ENCODE measurements at places on chromosomes 16 and 17.
A peak's percentile ranks its signal among the peaks of the same experiment; 100 is the strongest.

DNA sequence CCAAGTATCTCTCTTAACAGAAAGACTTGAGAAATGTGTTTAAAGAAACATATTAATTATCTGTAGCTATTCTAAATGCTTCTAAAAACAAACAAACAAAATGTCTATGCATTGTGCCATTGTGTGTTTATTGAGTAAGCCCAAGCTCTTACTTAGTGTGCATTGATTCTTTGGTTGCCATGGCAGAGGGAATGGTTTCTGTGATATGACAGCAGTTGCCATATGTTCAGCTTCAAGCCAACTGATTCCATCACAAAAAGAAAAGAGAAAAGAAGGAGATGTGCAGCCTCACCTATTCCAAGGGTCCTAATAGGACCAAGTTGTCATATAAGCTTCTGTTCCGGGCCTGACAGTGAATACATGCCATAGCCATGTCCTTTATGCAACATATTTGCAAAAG lies 457.5 kb downstream of the TOX3 start:
- DNase-seq = no peak
- H3K36me3 ChIP-seq = no peaks in the 10 kb centered on the region
- no peaks in the 10 kb centered on the region for H3K27me3 ChIP-seq
- H3K4me3 ChIP-seq = no peak overlapping the region
- H3K4me1 ChIP-seq = no peaks in the 10 kb centered on the region

DNA sequence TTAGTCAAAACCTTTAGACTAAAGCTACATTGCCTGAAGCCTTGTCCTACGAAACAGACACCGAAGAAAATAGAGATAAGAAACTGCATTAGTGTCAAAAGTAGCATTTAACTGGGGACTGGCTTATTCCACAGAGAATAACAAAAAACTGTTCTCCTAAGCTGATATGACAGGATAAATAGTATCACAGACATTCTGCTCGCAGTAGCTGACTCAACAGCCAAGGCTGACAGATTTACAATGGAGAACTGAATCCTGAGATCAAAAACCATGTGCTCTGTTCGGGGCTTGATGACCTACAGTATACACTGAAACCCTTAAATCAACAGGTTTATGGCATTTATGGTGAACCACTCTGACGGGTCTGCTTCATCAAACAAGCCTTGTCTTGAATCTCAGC lies 25.5 kb downstream of the ADAMTS18 start:
- no peaks in the 10 kb centered on the region for H3K36me3 ChIP-seq
- no peaks in the 10 kb centered on the region for H3K4me1 ChIP-seq
- DNase-seq = no peak
- H3K27ac ChIP-seq = no peak overlapping the region
- H3K27me3 ChIP-seq = no peaks in the 10 kb centered on the region

- no peak for DNase-seq
- H3K27me3 ChIP-seq = no peaks in the 10 kb centered on the region
- no peaks in the 10 kb centered on the region for H3K36me3 ChIP-seq
- no peak overlapping the region for H3K4me3 ChIP-seq
- no peaks in the 10 kb centered on the region for H3K4me1 ChIP-seq
- no peak overlapping the region for H3K27ac ChIP-seq
Observed at GRCh38 chr17:80845069-80845862, 146.4 kb upstream of the CHMP6 start.

GRCh38 chr17:75032720-75033280 lies 14.0 kb downstream of the ATP5PD start:
- no peaks in the 10 kb centered on the region for H3K36me3 ChIP-seq
- no peak overlapping the region for H3K27ac ChIP-seq
- no peaks in the 10 kb centered on the region for H3K27me3 ChIP-seq
- H3K4me1 ChIP-seq = peaks cover 36% of the 10 kb centered on the region
- DNase-seq = no peak
- H3K4me3 ChIP-seq = peak overlapping the region; percentile 98

DNA sequence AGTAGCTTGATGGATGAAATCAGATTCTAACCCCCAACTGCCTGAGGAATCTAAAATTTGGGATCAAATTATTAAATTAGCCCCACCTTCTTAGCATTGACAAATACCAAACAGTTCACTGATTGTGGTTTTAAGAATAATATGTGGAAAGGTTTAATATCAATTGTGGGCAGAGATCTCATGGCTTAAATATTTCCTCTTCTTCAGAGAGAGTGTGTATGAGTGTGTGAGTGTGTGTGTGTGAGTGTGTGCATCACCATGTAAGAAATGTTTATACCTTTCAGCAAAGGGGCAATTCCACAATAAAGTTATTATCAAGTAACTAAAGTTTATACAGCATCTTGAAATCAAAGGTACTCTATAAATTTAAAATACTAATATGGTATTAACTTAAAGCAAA lies 3.2 kb downstream of the SMURF2 start:
- peak overlapping the region; percentile 96 for H3K4me3 ChIP-seq
- peaks cover 46% of the 10 kb centered on the region for H3K4me1 ChIP-seq
- no peak for DNase-seq
- H3K27ac ChIP-seq = peak overlapping the region; percentile 62
- H3K36me3 ChIP-seq = 0 out of 2 replicates have a peak, but pooled peaks cover 6% of the 10 kb centered on the region

- DNase-seq = peak; percentile 96
- H3K4me3 ChIP-seq = peak overlapping the region; percentile 39
- no peaks in the 10 kb centered on the region for H3K36me3 ChIP-seq
Observed at GRCh38 chr16:80027007-80027965, 426.7 kb upstream of the MAF start.

DNA sequence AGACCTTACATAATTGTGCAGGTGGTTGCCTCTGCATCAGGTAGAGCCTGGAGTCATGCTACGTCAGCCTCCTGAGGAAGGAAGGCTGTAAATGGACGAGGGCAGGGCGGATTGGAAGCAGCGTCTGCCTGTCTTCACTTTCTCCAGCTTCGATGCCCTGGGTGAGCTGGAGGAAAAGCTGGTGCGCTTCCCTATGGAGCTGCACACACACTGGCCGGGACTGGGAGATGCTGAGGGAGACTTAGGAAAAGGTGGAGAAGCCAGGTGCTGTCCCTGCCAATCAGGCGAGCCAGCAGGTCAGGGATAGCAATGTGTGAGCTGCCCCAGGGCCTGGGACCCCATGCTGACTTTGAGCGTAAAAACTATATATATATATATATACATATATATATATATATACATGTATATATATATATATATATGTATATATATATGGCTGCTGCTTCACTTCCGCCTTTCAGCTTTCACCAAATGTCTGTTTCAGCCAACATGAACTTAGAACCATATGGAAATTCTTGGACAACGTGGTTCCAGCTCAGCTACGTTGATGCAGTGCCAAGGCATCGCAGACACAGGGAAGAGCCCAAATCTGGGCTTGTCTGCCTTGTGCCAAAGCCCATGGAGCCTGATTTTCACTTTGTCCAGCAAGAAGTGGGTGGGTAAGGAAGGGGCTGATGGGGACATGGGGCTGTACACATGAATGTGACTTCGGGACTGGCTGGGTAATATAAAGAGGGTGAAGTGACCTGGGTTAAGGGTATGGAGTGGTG lies 71.5 kb upstream of the NKD1 start:
- no peaks in the 10 kb centered on the region for H3K36me3 ChIP-seq
- peaks cover 15% of the 10 kb centered on the region for H3K4me1 ChIP-seq
- no peak for DNase-seq
- H3K27ac ChIP-seq = no peak overlapping the region

DNA sequence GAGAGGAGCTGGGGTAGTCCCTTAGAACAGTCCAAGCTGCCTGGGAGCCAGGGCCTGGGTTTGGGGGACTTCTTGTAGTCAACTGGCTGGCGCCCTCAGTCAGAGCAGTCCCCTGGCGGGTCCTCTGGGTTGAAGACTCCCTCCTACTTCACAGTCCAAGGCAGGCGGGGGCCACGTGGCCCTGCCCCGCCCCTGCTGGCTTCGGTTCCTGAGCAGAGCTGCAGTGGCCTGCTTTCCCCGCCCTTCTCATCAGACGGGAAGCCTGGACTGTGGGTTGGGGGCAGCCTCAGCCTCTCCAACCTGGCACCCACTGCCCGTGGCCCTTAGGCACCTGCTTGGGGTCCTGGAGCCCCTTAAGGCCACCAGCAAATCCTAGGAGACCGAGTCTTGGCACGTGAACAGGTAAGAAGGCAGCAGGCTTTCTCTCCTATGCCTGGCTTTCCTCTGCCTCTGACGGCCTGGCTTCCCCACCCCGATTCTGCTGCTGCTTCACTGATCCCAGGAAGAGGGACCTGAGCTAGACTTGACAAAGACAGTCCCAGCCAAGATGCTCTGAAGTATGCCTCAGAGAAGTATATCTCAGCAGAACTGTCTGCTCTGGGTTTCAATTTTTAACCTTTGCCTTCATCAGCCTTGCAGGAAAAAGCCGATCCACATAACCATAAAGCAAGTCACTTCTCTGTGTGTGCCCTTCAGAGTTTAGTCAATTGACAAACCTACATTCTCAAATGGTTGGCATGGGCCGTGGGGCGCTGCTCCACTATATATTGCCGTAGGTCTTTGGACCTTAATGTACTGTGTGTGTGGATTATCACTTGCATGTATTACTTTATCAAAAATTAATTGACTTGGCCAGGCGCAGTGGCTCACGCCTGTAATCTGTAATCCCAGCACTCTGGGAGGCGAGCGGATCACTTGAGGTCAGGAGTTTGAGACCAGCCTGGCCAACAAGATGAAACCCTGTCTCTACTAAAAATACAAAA lies 56.3 kb downstream of the SF3B3 start:
- peaks cover 32% of the 10 kb centered on the region for H3K4me1 ChIP-seq
- no peaks in the 10 kb centered on the region for H3K27me3 ChIP-seq
- DNase-seq = no peak
- H3K27ac ChIP-seq = no peak overlapping the region
- no peak overlapping the region for H3K4me3 ChIP-seq
- 0 out of 2 replicates have a peak, but pooled peaks cover under 1% of the 10 kb centered on the region for H3K36me3 ChIP-seq

GRCh38 chr16:10971560-10971961 lies 27.2 kb downstream of the CLEC16A start:
- peaks cover 9% of the 10 kb centered on the region for H3K4me1 ChIP-seq
- DNase-seq = peak; percentile 80
- H3K36me3 ChIP-seq = no peaks in the 10 kb centered on the region
- no peak overlapping the region for H3K4me3 ChIP-seq

DNA sequence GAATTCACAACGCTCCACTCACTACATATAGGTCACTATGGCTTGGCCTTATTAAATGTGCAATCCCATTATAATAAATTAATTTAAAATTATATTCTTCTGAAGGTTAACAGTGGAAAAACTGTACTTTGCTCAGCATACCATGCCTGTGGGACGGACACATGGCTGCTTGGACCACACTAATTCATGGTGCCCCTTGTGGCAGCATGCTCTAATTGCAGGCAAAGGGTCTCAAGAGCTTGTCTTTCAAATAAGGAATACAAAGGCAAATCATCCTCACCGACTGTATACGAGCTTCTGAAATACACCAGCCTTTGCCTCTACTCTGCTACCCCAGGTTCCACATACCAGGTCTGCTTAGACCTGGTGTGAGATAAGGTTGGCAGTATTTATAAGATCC lies 11.7 kb downstream of the SMPD3 start:
- H3K4me3 ChIP-seq = no peak overlapping the region
- H3K27ac ChIP-seq = no peak overlapping the region

DNA sequence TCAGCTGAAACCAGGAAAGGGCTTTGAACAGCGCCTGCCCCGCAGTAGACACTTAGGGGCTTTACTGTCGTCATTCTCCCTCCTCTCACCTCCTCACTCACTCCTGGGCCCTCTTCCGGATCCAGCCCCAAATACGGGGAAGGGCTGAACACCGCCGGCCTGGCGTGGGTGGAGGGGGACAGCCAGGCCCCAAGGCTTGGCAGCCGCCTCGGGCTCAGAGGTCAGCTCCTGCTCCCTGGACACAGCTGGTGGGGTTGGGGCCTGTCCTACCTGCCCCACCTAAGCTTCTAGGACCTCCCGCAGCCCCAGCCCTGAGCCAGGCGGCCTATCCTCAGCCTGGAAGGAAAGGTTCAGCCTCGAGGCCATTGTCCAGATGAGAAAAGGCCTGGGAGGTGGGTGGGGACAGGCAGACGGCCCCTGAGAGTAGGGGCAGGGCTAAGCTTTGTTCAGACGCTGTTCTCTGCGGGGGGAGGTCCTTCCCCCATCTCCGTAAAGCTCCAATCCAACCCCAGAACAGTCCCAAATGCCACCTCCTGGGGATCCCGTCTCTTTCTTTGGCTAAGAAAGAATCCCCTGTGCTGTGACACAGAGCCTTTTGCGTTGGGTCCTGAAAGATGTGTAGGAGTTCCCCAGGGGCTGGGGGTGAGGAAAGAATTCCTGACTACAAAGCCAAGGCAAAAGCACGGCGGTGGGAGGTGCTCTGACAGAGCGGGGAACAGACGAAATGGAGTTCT lies 881 bp upstream of the LLGL1 start:
- no peaks in the 10 kb centered on the region for H3K27me3 ChIP-seq
- no peak for DNase-seq
- H3K4me1 ChIP-seq = peaks cover 25% of the 10 kb centered on the region
- no peaks in the 10 kb centered on the region for H3K36me3 ChIP-seq
- H3K27ac ChIP-seq = no peak overlapping the region

- H3K4me1 ChIP-seq = no peaks in the 10 kb centered on the region
- H3K4me3 ChIP-seq = no peak overlapping the region
- no peak overlapping the region for H3K27ac ChIP-seq
- H3K36me3 ChIP-seq = no peaks in the 10 kb centered on the region
- H3K27me3 ChIP-seq = no peaks in the 10 kb centered on the region
Observed at GRCh38 chr16:2088759-2089358, 41.1 kb downstream of the TSC2 start.

- H3K27me3 ChIP-seq = peaks cover 9% of the 10 kb centered on the region
- no peaks in the 10 kb centered on the region for H3K36me3 ChIP-seq
- no peaks in the 10 kb centered on the region for H3K4me1 ChIP-seq
- no peak overlapping the region for H3K4me3 ChIP-seq
Observed at GRCh38 chr16:8568231-8568617, 22.1 kb downstream of the TMEM114 start.

GRCh38 chr16:66519482-66520373 lies 30.2 kb downstream of the TK2 start:
- no peak overlapping the region for H3K27ac ChIP-seq
- no peak overlapping the region for H3K4me3 ChIP-seq
- H3K36me3 ChIP-seq = no peaks in the 10 kb centered on the region

DNA sequence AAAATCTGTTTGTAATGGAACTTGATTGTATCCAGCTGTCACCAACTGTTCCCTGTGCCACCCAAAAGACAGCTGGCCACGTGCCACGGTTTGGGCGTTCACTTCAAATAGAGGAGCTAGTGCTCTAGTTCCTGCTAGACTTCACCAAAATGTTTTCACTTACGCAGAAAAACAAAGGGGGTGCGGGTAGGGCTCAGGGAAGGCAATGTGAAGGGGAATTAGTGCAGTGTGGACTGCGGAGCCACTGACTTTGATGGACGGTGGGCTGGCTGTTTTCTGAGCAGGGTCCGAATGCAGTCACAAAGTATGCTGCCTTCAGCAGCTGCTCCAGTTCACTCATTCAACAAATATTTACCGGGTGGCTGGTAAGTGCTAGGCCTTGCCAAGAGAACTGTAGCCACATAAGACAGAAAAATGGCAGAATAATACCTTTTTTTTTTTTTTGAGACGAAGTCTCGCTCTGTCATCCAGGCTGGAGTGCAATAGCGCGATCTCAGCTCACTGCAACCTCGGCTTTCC lies 7.6 kb upstream of the CYTH1 start:
- no peaks in the 10 kb centered on the region for H3K4me1 ChIP-seq
- no peak for DNase-seq
- no peaks in the 10 kb centered on the region for H3K36me3 ChIP-seq
- no peak overlapping the region for H3K27ac ChIP-seq
- H3K27me3 ChIP-seq = no peaks in the 10 kb centered on the region

All from PC-9 (cell line).